ENCODE measurements at places on chromosomes 7 and 10.

DNA sequence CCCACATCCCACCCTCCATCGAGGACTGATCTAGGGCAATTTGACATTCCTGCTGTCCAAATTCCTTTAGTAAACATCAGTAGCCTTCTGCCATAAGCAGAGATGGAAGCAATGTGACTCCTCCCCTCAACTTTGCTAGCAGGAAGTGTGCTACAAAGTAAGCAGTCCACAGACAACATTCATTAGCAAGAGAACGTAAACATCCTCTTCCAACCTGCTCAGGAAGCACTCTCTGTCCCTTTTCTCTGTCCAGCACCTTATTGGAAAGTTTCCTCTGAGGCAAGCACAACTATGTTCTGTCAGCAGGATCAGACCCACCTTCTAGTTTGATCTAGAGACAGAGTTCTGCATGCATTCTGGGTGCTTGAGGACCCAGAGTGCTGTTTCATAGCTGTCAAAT, 48.1 kb upstream of the LRGUK start:
- DNase-seq: no peak

- no peak for DNase-seq
Measured at GRCh38 chr7:35648367-35648766, 46.6 kb downstream of the HERPUD2 start.

- no peak for DNase-seq
Measured at GRCh38 chr10:132752961-132753360, 33.0 kb downstream of the NKX6-2 start.

GRCh38 chr10:133010095-133010842, 67.9 kb upstream of the CFAP46 start:
- DNase-seq: peak; percentile 12

DNA sequence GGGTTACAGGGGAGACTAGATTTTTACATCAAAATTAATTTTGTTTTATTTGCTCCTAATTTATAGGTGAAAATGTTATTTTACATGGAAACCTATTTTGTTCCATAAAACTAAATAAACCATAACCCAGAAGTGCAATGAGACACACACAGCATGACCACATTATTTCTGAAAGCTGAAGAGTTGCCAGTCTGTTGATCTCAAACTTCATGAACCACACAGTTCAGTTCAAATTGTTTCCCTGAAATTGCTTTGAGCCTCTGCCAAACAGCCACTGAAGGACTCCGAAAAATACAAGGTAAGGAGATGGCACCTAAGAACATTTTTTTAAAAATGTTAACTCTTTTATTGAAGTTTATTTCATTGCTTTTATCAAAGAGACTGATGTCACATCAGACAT, 25.0 kb upstream of the ITGB8 start:
- no peak for DNase-seq

DNA sequence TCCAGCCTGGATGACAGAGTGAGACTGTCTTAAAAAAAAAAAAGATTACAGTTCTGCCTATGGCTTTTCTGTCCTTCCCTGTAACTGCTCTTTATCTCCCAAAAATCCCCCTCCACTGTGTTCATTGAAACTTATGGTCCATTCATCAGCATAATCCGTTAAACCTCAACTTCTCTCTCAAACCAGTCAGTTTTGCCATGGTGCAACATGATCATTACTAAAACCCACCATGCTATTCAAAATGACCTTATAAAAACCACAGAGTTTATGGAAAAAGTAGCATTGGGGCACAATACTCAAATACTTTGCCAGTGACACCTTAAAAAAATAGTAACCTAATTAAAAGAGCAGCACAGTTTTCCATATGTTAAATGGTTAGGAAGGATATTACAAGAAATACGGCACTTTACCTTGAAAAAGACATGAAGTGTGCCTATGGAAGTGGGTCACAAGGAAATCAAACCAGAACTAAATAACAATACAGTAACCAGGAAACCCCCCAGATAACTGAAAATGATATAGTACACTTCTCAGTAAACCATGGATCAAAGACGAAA, 74.0 kb upstream of the ST8SIA6 start:
- DNase-seq: no peak

DNA sequence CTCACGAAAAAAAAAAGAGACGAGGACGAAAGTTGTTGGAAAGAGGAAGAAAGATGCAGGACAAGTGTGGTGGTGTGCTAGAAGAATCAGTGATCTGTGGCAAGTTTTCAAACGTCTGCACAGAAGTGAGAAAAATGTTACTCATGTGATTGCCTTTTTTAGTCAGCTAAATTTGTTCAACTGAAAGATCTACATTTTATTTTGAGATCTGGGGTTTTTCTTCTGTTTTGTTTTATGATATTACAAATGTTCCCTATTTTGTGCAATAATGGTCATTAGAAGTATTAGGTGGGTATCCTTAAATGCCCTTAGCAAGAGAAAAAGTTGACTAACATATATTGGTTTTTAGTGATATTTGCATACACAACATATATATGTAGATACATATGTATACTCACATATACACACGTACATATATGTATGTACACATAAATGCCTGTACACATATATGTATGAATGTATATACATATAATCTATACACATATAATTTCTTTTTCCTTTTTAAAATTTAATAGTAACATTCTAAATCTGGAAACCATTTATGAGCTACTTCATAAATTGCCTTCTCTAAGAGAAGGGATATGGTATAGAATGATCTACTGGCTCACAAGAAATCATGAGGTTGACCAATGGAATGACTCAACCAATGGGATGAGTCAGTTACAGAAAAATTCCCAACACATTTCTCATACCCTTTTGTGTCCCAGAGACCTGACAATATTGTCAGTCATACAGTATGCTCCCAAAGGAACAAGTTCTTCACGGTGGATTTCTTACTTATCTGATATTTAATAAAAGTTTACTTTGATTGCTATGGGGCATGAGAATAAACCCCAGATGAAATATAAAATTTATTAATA, 38.4 kb downstream of the SLC39A12 start:
- no peak for DNase-seq

DNA sequence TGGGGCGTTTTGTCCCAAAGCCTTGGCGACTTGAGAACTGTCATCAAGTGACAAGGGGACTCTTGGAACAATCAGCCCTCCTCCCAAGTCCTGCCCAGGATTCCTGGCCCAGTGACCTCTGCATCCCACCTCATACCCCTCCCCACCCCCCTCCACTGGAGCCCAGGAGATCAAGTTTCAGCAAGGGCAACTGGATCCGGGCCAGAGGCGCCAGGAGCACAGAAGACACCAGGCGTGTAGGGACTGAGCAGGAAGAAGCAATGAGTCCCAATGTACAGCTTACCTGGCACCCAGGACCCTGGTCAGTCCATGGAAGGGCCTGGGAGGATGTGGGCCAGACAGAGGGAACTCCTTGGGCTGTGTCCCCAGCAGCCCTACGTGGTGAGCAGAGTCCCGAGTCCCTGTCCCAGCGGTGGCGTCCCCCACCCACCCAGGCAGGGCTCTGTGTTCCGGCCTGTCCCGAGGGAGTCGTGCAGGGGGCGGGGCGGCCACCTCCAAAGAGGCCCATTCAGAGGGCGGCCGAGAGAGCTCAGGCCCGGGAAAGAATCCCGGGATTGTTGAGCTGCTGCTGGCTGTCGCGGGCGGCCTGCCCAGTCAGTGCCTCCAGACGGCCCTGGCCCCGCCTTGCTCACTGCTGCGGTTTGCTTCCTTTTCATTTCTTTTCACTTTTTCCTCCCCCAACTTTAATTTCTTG, 254.1 kb downstream of the TNS3 start:
- DNase-seq: no peak

GRCh38 chr10:59708816-59709394, 745 bp downstream of the SLC16A9 start:
- DNase-seq: no peak

DNA sequence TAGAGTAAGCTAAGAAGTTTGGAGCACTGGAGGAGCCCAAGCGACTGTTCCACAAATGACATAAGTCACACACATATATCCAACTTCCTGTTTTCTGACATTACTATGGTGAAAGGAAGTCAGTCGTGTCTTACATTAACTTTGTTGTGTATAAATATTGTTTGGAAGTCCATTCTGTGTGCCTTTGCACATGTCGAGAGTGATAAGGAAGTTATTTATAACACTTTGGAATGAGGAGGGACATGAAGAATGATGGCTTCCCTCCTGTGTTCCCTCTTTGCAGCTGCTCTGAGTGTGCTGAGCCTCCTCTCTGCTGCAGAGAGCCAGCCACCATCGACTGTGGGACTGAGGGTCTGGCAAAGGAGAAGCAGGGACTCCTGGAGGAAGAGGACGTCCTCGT, 40.4 kb upstream of the MGMT start:
- no peak for DNase-seq

DNA sequence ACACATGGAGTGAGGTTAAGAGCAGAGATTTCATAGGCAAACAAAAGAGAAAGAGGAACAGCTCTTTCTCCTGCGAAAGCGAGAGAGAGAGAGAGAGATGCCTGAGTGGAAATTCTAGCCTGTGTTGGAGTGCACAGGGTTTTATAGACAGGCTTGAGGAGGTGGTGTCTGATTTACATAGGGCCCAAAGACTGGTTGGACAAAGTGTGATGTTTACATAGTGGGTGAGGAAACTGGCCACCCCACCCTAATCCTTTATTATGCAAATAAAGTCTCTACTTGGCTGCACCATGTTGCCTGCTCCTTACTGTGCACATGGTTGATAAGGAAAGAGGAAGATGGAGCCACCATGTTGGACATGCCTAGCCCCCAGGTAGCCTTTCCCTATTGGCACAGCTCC, 967.8 kb upstream of the SORCS1 start:
- no peak for DNase-seq

GRCh38 chr10:125013529-125013872, 71.6 kb downstream of the ZRANB1 start:
- no peak for DNase-seq
